ENCODE measurements at places on chromosomes 2 and 18.

DNA sequence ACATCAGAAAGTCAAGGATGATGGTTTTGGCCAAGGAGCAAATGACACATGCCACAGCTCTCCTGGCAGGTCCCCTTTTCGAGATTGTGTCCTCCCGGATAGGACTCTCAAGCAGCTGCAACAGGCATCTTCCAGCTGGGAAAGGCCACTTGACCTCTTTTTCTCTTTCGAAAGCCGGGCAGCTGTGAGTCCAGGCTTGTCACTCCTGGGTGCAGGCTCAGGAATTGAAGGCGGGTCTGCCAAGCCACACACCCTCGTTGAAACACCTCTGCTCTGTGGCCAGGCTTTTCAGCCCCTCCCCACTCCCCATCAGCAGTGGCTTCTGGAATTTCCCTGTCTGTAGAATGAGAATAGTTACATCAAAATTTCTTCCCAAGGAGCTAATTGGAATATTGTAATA lies 98.0 kb downstream of the CCDC138 start:
- DNase-seq: no peak

DNA sequence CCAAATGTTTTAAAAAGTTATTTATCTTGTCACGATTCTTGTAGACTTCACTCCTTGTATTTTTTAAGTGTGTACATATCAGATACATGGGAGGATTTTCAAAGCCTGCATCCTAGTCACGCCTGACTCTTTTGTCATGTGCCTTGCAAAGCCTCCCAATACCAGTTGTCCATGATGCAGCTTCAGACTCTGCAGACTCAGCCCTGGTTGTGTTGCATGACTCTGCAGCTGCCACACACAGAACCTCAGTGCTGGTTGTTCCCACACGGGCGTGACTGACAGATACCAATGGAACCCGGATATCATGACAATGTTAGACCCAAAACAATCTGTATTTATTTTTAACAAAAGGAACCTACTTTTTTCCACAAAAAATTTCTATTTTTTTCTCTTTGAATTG lies 38.2 kb downstream of the TPO start:
- DNase-seq: no peak

GRCh38 chr2:68796295-68796905 lies 61.8 kb downstream of the ARHGAP25 start:
- DNase-seq: no peak

DNA sequence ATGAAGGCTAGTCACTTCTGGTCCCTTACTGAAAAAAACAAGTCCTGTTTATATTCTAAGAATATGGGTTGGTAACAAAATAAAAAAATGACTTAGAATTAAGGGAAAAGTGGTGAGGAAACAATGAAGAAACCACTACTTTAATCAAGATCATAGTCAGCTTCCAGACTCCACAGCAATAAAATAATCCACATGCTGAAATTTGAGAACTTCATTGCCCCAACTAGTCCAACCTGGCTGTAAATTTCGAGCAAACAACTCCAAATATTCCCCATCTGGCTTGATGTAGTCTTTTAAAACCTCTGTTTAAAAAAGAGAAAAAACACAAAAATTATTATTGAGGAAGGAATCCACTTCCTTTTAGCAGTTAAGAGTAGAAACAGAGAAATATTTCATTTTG lies 32.5 kb downstream of the METTL4 start:
- no peak for DNase-seq

- no peak for DNase-seq
Observed at GRCh38 chr2:226581661-226582060, 218.0 kb downstream of the IRS1 start.

DNA sequence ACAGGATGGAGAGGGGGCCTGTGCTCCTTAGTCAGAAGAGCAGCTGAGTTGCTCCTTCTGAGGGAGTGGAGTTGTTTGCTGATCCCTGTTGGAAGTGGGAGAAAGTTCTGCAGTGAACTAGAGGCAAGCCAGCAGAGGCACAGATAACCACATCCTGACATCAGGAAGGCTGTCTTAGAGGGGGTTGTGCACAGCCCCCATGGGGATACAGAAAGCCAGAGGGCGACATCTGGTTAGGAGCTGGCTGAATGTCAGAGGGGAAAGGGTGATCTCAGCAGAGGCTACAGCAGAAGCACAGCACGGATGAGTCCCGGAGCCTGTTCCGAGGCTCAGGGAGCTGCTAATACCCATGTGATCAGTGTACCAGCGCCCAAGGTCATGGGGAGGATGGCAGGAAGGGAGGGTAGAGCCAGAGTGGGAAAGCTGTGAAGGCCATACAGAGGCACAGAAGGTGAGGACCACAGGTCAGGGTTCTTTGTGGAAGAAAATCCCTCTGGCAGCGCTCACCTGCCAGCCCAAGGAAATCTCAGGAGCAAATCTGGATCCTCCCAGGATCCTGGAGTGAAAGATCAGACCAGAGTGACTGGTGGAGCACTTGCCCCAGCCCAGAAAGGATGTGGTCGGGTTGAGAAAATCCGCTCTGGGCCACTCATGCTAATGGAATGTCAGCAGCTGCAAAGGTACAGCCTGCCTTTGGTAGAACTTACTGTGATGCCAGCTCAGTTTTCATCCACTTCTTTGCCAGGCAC lies 111.8 kb downstream of the STPG4 start:
- DNase-seq: no peak

DNA sequence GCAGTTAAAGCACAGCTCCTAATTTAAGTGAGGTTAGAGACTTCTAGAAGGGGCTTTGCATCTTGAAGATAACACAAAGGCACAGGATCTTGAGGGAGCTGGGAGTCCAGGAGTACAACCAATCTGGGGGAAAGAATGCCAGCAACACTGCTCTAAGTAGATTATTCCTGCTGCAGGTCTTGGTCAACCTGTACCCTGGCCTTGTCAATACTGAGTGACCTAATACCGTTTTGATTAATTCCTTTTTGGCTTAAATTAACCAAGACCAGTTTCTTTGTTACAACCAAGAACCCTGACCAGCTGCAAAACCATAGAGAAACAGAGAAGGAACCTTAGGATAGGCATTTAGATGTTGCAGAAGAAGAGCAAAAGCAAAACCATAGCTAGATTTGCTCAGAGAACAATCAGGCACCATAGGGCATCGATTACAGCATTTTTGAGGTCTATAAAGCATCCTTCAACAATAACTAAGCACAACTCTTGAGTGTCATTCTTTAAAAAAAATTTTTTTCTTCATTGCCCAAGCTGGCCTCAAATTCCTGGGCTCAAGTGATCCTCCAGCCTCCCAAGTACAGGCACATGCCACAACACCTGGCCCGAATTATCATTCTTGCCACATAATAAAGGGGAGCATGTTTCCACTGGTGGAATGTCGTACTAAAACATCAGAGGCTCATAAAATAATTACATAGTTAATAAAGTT lies 6.3 kb downstream of the STARD7 start:
- DNase-seq: no peak

DNA sequence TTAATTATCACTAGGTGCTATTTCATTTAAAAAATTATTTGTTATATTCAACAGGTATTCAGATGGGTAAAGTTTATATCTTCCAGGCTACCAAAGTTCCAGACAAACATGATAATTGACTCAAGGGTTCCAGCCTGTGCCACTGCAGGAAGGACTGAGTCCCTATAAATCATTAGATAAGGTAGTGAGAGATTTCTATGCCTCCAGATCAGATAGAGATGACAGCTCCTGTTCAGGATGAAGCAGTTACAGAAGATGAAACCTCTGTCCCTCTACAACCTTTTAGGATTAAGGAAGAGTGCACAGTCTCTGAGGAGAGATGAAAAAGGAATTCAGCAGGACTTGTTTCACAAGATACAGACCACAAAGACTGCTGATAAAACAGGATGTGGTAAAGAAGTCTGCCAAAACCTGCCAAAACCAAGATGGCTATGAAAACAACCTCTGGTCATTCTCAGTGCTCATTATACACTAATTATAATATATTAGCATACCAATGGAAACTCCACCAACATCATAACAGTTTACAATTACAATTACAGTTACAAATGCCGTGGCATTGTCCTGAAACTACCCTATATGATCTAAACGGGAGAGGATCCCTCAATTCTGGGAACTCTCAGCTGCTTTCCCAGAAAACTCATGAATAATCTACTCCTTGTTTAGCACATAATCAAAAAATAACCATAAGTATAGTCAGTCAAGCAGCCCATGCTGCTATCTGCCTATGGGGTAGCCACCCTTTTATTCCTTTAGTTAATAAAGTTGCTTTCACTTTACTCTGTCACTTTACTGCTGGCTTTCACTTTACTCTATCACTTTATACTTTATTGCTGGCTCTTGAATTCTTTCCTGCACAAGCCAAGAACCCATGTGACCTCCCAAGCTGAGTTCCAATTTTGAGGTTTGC lies 288.5 kb downstream of the PDE11A start:
- no peak for DNase-seq

DNA sequence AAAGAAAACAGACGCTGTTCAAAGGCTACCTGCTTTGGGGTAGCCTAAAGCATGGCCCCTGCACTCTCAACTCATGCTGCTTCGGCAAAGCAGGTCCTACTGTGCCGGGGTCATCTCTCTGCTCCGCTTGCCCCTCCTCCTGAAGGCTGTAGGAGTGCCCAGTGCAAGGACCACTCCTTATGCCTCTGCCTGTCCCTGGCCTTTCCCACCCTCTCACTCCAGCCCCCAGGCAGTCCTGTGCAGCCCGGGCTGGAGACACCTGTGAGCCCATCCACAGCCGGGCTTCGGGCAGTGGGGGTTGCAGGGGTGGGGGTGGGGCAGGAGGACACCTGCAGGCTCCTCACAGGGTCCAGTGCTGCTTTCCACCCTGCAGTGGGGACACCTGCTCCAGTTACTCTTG lies 69.1 kb downstream of the ACKR3 start:
- DNase-seq: no peak

- no peak for DNase-seq
Observed at GRCh38 chr2:118858485-118859156, 11.2 kb upstream of the EN1 start.

- DNase-seq: no peak
Observed at GRCh38 chr18:51498085-51498855, 300.8 kb upstream of the MEX3C start.

- DNase-seq: no peak
Observed at GRCh38 chr18:61546590-61546989, 213.4 kb downstream of the CDH20 start.

GRCh38 chr18:24219561-24220317 lies 80.9 kb downstream of the CABYR start:
- DNase-seq: no peak

DNA sequence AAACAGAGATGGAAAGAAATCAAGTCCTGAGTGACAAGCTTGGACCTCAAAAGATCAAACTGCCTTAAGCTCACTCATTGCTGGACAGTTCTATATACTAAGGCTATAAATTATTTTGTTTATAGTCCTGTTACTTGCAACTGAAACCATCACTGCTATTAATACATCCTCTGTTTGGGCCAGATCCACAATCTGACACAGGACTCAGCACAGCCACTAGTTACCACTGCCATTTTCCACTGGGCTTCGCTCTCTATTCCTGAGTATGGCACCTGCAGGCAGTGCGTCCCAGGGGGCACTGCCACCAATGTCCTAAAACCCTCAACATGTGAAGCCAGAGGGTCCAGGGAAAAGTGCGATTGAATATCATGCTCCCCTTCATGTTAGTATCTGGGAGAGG lies 52.3 kb downstream of the CYP26B1 start:
- no peak for DNase-seq

DNA sequence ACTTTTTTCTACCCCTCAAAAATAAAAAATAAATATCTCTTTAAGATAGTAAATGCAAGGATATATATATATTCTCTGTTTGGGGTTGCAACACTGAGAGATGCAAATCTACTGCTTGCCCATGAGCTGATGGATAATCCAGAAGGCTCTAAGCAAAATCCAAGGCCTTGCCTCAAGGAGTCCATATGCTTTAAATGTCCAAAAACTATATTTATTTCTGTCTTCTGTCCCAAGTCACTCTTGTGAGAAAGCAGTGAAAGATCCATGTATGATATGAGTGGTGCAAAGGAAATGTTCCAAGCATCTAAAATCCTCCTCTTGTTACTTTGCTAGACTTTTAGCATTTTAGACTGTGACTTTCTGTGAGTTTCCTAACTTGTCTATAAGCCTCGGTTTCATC lies 92.9 kb upstream of the RNF152 start:
- no peak for DNase-seq

DNA sequence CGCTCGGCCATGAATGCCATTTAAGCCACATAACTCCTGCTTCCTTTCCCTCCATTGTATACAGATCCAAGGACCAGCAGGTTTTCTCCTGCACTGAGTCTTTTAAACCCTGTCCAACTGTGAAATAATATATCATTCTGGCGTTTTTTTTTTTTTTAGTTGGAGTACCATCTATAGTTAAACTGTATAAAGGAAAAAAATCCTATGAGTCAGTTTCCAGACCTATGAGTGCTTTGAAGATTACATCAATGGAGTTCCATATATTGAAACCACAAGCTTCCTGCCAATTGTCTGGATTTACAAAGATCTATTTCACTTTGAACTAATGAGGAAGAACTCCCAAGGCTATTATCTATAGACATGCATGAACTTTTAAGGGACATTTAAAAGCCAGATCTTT lies 2.4 kb upstream of the MALT1 start:
- DNase-seq: no peak

- no peak for DNase-seq
Observed at GRCh38 chr2:135099802-135100483, 47.9 kb downstream of the RAB3GAP1 start.

- DNase-seq: no peak
Observed at GRCh38 chr2:67918471-67918870, 144.3 kb downstream of the C1D start.

DNA sequence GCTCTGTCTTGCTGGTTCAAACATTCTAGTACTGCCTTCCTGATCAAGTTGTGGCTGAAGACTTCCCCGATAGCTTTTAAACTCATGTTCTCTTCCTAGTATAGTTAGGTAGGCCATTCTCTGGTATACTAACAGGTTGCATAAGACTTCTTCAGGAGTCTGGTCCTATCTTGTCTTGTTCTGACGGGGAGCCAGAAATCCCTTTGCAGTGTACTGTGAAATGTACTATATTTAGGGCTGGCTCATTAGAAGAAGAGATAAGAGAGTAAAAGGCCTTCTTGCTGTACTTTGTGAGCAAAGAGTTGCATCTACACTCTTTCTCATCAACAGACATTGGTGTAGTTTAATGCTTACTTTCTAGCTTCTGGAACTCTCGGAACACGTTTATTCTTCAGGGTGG lies 331.9 kb downstream of the NUP35 start:
- no peak for DNase-seq

All from activated naive CD4-positive, alpha-beta T cell (primary cell).